ENCODE measurements at places on chromosomes 5 and 9.

DNA sequence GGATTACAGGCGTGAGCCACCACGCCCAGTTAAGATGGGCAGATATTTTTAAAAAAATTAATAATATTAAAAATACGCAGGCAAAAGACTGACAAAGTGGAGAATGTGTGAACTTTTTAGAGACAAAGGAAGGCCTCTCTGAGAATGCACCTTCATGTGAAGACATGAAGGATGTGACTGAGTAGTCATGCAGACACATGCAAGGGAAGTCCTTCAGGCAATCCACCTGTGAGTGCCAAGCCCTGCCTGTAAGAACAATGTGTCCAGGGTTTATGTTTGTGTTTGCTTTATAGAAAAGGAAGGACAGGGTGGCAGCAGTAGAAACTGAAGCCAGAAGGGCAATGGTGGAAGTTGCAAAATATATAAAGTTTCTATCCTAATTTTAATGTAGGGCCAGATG, 169.2 kb downstream of the EDIL3 start:
- DNase-seq = no peak

DNA sequence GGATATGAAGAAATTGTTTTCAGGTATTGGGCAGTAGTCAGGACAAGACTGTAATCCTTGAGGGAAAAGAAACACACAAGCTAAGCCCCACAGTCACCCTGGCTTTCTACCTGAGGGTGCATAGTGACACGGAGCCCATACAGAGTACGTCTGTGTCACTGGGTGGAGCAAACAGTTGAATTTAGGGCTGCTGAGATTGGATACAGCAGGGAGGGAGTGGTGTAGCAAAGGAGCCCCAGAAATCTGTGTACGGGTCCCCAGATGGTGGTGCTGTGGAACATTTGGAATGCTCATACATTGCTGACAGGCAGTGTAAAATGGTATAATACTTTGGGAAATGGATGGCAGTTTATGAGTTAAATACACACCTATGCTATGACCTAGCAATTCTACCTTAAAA, 5.1 kb downstream of the TRMT10B start:
- no peak for DNase-seq

GRCh38 chr9:38445154-38446043, 21.1 kb upstream of the IGFBPL1 start:
- DNase-seq = no peak

DNA sequence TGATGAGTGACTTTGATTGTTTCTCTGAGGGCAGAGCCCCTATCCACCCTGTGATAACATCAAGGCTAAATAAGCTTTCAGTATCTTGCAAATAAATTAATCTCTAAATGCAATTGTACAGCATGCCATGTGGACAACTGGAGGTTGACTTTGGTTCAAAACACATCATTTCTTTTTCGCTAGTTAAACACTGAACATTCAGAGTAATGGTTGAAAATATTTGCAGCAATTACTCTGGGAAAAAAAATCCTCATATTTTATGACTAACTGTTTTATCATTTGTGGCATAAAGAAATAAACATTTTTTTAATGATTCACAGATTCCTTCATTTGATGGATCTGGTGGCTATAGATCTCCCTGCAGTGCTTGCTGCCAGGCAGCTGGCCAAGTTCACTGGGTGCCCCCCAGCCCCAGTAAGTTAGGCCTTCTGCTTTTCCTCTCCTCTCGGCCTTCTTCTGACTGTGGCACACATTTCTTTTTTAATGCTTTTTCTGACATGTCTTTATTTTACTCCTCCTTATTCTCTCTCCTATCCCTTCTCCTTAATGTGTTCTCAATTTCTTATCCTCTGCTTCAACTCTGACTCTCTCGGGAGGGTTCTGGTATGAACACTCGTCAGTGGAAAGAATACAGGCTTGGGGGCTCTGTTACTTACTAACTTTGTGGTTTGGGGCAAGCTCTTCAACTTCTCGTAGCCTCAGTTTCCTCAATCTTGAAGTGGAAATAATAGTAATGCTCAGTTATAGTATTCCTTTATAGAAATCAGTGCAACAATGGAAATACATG, 69.6 kb downstream of the ADAMTSL1 start:
- no peak for DNase-seq

- no peak for DNase-seq
Observed at GRCh38 chr5:10556893-10557746, 6.8 kb upstream of the ANKRD33B start.

DNA sequence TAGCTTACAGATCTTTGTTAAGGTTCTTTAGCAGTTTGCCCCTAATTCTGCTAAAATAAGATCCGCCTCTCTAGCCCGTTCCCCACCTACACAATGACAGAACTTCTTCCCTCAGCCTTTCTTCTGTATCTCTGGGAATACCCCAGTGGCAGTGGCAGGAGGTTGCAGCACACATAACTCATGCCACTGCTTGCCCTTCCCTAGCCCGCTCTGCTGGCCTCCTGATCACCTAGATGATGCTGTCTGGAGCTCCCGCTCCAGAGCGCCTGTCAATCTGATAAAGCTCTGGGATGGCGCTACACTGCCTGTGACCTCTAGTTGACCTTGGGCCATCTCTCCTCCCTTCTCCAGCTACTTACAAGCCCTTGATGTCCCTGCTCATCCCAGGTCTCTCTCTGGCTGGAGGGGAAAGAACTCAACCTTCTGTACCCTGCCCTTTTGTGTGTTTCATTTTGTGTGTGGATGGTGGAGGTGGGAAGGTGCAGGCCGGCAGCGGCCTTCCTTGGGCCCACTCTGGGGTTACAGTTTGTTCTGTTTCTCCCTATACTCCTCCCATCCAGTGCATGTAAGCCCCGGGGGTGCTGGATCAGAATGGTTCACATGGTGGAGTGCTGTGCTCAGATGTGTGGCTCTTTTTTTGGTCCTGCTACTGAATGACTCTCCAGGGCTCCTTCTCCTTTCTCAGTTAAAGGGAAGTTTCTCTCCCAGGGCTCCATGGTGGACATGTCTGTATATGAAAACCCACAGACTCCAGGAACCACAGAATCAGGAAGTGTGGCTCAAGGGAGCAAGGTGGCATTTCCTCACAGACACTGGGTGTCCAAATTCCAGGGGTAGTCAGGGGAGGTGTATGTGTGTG, 29.1 kb downstream of the MTX3 start:
- DNase-seq = no peak

Data from GM13977 (cell line).